ENCODE measurements at places on chromosomes 13 and 19.

- DNase-seq, result no peak
Measured at GRCh38 chr13:66528944-66529576, 701.1 kb downstream of the PCDH9 start.

DNA sequence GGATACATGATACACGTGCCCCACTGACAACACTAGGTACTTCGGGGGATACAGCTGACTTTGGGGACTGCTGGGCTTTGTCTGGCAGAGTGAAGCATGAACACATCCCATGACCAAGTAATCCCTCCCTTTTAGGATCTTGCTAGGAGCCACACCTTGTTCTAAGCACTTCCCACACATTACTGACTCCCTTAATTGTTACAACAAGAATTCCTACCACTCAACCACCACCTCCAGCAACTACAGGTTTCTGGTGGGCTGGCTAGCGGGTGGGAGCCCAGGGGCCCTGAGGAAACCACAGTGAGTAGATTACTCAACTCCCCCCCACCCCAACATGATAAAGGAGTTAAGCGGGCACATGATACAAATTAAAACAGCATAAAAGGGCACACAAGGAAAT is 7.2 kb upstream of the SLC35E1 start:
- no peak for DNase-seq

DNA sequence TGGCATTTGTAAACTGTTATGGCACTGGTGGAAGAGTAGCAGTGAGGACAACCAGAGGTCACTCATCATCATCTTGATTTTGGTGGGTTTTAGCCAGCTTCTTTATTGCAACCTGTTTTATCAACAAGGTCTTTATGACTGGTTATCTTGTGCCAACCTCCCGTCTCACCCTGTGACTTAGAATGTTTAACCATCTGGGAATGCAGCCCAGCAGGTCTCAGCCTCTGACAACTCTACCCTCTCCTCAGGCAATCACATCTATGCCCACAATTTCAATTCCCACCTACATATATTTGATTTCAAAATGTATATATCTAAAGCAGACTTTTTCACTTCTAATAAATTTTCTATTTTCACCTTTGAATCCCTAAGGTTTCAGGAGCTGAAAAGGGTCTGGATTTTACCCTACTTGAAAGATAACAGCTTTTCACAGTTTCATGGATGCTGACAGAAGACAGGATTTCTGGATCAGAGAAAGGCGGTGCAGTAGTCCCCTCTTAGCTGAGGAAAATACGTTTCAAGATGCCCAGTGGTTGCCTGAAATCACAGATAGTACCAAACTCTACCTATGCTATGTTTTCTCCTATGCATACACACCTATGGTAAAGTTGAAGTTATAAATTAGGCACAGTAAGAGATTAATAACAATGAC is 1171.8 kb downstream of the DIAPH3 start:
- DNase-seq, result no peak

DNA sequence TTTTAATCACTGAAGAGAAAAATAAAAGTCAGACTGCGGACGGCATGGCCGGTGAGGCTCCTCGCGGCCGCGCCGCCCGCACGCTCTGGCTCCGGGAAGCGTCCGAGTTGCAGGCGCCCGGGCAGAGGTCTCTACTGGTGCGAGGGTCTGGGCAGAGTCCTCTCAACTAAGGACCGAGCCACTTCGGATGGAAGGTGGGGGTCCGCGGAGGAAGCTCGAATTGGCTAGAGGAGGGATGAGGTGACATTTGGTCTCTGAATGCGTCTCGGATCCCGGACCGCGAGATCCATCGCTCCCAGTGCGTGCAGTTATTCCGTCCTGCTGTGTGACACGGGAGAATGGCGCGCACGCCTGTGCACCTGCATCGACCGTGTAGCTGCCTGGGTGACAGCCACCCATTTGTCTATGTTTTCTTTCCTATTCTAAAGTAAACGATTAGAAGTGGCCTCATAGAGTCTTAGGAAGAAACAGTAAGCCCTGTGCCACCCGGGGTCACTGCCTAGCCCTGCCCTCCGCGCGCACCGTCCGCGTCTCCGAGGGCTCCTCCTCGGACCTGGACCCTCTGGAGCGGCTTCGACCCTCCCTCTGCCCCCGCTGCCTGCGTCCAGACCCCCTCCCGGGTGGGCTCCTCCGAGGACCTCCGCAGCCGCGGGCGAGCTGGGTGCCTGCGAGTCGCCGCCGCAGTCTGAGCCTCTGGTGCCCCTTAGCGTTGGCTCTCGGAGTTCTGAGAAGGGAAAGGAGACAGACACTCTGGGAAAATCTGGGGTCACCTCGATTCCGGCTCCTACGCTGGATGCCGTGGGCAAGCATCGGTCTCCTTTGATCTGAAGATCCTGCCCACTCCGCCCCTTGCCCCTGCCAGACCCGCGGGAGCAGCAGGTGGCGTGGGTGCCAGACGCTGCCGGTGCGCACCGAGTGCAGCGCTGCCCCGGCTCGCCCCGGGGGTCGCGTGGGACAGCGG is 347.4 kb downstream of the LIG4 start:
- DNase-seq, result peak; percentile 70

- no peak for DNase-seq
Measured at GRCh38 chr13:28349371-28349770, 145.6 kb downstream of the FLT1 start.

GRCh38 chr13:73960474-73960873 is 173.7 kb downstream of the KLF12 start:
- no peak for DNase-seq

DNA sequence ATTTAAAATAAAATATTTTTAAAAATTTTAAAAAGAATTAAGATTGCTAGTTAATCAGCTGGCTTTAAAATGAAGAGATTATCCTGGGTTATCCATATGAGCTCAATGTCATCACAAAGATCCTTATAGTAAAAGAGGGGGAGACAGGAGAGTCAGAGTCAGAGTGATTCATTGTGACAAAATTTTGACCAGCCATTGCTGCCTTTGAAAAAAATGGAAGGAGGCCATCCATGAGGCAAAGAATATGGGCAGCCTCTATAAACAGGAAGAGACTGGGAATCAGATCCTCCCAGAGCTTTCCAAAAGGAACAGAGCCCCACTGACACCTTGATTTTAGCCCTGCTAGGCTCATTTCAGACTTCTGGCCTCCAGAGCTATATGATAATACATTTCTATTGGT is 9.3 kb upstream of the RUBCNL start:
- DNase-seq, result no peak

DNA sequence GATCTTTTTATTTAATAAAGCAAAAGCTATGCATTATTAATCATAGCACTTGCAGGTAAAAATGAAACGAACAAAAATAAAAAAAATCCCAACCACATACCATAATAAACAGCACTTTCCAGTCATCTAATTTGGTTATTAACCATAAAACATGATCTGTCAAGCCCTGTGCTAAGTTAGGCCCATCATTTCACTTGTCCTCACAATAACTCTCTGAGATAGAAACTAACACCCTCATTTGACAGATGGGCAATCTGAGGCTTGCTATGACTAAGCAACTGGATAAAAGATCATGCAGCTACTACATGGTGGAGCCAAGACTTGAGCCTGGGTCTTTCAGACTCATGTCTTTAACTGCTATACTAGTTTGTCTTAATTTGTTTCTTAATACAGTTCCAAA is 21.8 kb downstream of the PROSER1 start:
- DNase-seq, result peak; percentile 35

GRCh38 chr13:47499358-47500150 is 501.5 kb downstream of the SUCLA2 start:
- no peak for DNase-seq

- no peak for DNase-seq
Measured at GRCh38 chr19:40392894-40393517, 3.0 kb upstream of the HIPK4 start.

GRCh38 chr19:17778251-17778967 is 16.5 kb upstream of the B3GNT3 start:
- DNase-seq, result no peak

GRCh38 chr13:44810061-44810840 is 179.0 kb downstream of the NUFIP1 start:
- peak; percentile 42 for DNase-seq

GRCh38 chr19:10551698-10552301 is 8.1 kb downstream of the ATG4D start:
- DNase-seq, result peak; percentile 18

DNA sequence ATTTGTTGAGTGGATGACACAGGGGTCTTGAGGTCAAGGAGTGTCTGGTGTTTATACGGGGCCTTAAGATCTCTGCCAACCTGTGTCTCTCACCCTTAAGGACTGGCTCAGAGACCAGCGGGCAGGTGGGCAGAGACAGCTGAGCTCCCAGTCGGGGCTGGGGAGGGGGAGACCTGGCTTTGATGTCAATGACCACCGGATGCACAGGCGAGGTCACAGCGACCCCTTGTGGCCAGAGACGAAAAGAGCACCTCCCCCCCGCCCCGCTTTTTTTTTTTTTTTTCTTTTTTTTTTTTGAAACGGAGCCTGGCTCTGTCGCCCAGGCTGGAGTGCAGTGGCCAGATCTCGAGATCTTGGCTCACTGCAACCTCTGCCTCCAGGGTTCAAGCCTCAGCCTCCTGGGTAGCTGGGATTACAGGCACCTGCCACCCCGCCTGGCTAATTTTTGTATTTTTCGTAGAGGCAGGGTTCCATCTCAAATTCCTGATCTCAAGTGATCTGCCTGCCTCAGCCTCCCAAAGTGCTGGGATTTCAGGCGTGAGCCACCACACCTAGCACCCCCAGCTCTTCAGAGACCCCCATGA is 12.1 kb upstream of the KLK14 start:
- DNase-seq, result no peak

All from NCI-H1694 treated with DMSO at 0.1 percent for 48 hours (cell line).